Stimulated activated CD4-positive, alpha-beta T cell treated with anti-CD3 and anti-CD28 coated beads, TNF-alpha, amount 100 ng/mL, for 4 hours (primary cell): ENCODE measurements at places on chromosomes 5 and 9.

- DNase-seq: no peak
Observed at GRCh38 chr5:3377831-3378230, 217.8 kb upstream of the IRX1 start.

- no peak for DNase-seq
Observed at GRCh38 chr5:34005681-34006080, 2.2 kb downstream of the AMACR start.

- DNase-seq: no peak
Observed at GRCh38 chr5:75510417-75510835, 1.0 kb downstream of the CERT1 start.

DNA sequence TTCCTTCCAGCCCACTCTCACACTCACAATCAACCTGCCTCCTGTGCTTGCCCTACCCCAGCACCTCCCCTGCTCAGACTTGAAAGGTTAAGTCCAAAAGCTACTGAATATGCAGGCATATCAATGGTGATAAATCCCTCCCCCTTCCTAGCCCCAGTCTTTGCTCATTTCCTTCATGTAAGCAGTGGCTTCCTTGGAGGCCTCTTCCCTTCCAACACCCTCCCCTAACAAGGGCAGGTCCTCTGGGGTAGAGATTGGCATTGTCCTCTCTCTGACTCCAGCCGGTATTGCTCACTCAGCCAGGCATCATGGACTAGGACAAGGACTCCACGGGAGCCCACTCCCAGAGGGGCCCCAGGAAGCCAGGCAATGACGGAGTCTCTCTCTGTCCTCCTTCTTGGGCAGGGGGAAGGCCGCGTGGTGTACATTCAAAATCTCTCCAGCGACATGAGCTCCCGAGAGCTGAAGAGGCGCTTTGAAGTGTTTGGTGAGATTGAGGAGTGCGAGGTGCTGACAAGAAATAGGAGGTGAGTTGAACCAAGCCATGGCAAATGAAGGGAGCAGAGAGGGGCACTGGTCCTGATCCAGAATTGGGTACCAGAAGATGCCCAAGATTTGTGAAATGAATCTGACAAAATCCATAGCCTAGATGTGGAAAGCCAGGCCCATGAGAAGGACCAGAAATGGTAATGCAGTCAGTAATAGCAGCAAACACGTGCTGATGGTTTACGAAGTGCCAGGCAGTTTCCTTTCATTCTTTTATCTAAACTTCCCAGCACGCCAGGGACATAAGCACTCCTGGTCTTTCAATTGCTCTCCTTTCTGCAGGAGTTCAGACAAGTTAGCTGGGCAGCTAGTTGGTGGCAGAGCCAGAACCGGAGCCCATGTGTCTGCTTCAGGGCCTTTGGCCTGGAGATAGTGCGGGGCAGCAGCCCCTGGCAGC lies 102.5 kb downstream of the PDE6A start:
- DNase-seq: no peak

DNA sequence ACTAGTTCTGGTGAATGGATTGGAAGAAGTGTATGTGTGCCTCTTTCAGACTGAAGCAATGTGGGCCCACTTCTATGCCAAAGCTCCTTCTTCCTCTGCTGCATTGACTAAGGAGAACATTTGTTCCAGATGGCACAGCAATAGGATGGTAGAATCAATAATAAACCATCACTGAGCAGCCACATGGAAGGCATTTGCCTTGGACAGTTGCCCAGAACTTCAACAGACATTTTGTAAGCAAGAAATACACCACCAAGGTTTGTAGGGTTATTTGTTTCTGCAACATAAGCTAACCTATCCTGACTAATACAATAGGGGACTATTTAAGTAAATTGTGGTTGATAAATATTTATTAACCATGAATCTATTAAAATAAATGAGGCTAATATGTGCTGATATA lies 37.7 kb upstream of the CSNK1G3 start:
- DNase-seq: no peak

- DNase-seq: no peak
Observed at GRCh38 chr9:131238402-131239021, 37.8 kb downstream of the FAM78A start.

DNA sequence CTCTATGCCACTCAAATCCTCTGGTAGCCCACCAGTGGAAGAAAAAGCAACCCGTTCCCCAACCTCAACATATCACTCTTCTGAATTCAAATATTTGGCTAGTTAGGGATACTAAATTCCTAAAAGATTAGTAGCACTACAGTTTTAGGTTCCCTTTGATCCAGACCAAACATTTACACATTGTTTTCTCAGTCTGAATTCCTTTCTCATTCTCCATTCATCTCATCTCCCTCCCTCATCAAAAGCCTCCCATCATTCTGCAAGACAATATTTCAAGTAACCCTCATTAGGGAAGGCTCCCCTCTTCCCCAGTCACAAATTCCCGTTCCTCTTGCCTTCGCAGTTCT lies 26.3 kb downstream of the ADAM19 start:
- no peak for DNase-seq

GRCh38 chr9:120528829-120529228 lies 51.1 kb downstream of the CDK5RAP2 start:
- no peak for DNase-seq
